ENCODE measurements at places on chromosomes 3 and 15.

DNA sequence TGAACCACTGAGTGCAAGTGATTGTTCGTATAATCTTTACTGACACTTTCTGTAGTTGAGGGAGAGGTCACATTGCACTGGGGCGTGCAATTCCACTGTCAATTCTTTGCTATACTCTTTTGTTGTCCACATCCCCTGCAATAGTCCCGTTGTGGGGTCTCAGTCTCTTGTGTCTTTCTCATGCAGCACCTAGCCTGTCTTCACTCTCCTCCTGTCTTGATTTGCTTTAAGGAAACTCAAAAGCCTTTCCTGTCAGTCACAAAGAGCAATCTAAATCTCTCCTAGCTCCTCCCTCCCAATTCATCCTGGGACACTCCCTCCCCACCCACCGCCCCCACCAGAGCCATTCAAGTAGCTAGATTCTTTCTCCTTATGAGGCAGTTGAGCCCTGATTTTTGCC lies 13.2 kb upstream of the TMEM158 start:
- no peak for DNase-seq

DNA sequence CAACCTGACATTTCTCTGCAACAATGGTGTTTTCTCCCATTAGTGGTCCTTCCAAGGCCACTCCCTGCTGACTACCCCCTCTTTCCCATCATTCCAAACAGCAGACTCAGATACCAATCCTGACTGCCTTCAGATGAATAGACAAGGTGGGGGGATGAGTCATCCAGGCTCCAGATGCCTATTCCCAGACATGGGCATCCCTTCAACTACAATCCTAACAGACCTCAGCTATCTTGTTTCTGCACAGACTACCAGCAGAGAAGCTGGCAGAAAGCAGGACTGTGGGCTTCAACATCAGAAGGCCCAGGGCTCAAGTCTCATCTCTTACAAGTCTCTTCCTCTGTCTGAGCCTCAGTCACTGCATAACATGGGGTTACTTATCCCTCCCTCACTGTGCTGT lies 2.2 kb downstream of the RBP1 start:
- DNase-seq, result no peak

DNA sequence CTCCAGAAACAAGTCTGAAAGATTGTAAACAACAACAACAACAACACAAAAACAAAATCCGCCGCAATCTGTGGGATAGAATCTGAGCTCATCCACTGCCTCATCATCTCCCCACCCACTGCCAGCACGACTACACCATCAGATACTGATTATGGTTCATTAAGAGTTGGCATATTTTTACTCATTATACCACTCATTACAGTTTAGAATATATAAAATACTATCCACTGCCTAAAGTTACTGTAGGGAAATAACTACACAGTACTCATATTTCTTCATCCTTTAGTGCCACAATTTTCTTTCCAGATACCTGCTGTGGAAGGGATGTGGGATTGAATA lies 152.5 kb upstream of the PEX5L start:
- DNase-seq, result no peak

GRCh38 chr3:141680620-141681389 lies 57.3 kb upstream of the RNF7 start:
- no peak for DNase-seq

DNA sequence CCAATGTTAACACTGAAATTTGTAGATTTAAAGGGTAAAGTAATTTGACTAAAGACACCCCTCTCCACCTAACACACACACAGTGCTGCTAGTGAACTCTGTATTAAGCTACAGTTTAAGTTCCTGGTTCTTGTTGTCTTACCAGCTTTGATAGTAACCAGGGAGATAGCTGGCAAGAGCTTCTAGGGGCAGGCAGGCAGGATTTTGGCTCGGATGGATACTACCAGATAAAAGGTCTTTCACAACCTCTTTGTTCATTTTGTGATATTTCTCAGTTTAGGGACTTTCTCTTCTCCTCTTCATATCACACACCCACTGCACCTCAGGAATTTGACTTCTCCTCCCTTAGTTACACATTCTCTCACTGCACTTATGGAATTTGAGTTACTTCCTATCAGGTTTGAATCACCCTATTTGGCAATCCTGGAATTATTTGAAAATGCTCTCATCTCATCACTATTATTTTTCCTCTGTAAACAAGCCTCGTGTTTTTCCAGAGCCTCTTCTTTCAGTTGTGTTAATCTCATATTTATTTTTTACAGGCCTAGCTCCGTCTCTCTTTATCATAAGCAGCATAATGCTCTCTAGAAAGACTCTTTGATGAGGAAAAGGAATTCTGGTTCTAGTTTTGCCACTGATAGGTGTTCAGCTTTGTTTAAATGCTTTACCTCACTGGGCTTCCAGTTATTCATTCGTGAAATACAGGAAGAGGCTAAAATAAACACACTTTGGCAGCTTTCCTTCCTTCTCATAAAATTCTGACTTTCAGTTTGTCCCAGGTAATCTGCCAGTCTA lies 23.0 kb upstream of the CLDN1 start:
- DNase-seq, result peak; percentile 12

Measured in neural progenitor cell (in vitro differentiated cells).